ENCODE measurements at places on chromosomes 11 and 22.

GRCh38 chr11:103880968-103881367 is 155.5 kb upstream of the DDI1 start:
- no peak for DNase-seq

- no peak for DNase-seq
Observed at GRCh38 chr11:7079545-7080135, 9.2 kb upstream of the RBMXL2 start.

DNA sequence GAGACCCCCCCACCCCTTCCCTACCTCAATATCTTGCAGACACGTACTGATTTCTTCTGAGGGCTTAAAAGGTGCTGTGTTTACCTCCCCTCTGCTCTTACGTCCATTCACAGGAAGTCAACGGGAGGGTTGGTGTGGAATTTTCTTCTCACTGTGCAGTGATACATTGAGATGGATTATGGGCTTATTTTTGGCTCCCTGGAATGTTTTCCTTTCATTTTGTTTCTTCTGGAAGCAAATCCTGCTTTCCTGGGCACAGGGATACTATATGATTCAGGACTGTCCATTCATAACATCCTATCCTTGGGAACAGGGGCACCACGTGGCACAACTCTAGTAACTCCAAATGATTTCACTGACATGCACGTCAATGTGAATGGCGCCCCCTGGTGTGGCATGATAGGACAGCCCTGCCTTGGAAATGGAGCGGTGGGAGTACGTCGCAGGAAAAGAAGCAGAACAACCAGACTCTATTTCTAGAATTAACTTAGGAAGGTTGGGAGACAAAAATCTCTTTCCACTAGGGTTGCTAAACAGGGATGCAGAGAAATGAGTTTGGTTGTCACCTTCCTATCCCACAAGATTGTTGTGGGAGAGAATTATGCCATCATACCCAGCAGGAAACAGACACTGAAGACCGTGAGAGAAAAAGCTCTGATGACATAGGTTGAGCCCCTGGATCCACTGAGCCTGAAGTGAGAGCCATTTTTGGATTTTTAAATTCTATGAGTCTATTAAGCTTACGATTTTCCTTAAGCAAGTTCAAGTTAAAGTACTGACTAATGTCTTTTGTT is 146.5 kb upstream of the RAG2 start:
- peak; percentile 64 for DNase-seq

GRCh38 chr11:17423533-17424310 is 35.3 kb upstream of the KCNJ11 start:
- DNase-seq = no peak

GRCh38 chr11:107962181-107962580 is 33.9 kb downstream of the RAB39A start:
- DNase-seq = no peak

- no peak for DNase-seq
Observed at GRCh38 chr22:32628628-32629572, 154.3 kb downstream of the FBXO7 start.

DNA sequence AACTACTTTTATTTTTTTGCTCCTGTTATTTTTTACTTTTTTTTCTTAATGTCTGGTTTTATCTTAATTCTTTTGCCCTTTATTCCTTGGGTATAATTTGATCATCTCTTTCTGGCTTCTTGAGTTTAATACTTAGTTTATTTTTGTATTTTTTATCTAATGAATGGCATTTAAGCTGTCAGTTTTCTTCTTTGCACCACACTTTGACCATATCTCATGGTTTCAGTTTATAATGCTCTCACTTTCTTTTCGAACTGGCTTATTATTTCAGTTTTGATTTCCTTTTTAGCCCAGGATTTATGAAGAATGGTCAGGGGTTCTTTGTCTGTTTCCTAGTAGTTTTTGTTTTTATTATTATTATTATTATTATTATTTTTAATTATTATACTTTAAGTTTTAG is 48.3 kb downstream of the QSER1 start:
- DNase-seq = no peak

GRCh38 chr22:32854351-32854804 is 52.9 kb downstream of the TIMP3 start:
- no peak for DNase-seq

GRCh38 chr11:79185351-79185750 is 255.5 kb downstream of the TENM4 start:
- DNase-seq = no peak

DNA sequence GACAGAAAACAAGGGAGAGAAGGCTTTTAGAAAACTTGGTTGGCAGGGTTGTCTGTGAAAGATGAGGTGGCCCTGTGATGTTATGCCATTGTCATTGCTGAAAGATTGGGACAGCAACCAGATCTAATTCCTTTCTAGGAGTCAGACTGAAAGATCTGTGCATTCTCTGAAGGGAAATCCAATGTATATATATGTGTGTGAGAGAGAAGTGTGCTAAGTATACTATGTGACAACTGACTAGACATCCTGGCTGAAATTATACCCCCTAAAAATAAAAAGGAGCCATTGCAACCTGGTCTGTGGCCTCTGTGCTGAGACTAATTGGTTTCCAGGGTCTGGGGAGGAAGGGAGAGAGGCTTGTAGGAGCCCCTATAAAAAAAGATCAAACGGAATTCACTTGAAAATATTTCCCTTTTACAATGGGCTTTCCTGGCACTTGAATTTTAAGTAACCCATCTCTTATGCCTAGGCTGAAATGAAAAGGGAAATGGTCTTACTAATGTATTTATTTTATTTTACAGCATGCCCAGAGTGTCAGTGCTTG is 1.2 kb upstream of the MPPED2 start:
- no peak for DNase-seq

- no peak for DNase-seq
Observed at GRCh38 chr11:121575963-121576290, 123.2 kb upstream of the SORL1-AS1 start.

DNA sequence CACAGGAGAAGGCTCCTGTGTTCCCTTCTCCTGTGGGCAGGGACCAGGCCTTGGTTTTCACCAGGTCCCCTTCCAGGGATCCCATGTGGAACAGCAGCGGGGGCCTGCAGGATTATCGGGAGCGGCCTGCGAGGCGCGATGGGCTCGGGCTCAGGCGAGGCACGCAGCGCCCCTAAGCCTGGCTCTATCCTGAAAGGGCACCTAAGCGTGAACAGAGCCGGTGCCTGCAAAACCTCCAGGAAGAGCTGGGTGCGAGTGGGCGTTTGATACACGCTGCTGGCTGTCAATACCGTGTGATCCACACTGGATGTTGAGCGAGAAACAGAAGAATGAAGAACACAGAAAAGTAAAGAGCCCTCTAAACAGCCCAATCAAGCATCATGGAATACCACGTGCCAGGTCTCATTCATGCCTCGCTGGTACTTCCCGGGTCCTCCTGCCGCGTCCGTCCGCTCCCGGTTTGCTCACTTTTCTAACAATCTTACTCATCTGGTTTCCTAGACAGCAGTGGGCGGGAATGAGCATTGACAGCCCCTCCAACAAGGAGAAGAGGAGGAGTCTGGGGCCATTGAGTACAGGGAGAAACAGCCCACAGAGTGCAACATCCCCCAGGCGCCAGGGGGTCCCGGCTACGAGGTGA is 12.5 kb downstream of the OSBPL5 start:
- no peak for DNase-seq

- no peak for DNase-seq
Observed at GRCh38 chr11:59849129-59849528, 3.8 kb upstream of the CBLIF start.

- no peak for DNase-seq
Observed at GRCh38 chr11:74225565-74225964, 54.5 kb downstream of the PPME1 start.

DNA sequence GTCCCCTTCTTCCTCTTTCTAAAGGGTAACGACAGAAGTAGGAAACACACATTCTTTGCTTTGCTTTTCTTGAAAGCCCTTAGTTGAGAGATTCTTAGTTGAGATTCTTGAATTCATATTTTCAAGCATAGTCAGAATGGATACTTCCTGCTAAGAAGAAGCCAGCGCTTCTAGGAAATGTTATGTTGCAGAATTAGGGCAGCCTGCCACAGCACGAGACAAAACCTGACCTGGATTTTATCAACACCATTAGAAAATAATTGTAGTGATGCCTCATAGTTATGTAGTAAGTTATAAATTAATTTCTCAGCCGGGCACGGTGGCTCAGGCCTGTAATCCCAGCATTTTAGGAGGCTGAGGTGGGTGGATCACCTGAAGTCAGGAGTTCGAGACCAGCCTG is 37.9 kb upstream of the NUP160 start:
- no peak for DNase-seq

DNA sequence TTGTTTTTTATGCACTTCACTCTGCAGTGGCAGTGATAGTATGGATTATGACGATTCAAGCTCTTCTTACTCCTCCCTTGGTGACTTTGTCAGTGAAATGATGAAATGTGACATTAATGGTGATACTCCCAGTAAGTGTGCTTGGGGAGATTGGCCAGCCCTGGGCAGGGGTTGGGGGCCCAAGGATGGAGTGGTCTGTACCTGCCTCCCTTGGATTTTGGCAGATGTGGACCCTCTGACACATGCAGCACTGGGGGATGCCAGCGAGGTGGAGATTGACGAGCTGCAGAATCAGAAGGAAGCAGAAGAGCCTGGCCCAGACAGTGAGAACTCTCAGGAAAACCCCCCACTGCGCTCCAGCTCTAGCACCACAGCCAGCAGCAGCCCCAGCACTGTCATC is 14.2 kb downstream of the MADD start:
- no peak for DNase-seq

- peak; percentile 85 for DNase-seq
Observed at GRCh38 chr22:22357024-22357883, 112.7 kb downstream of the VPREB1 start.

GRCh38 chr11:85431319-85431718 is 195.8 kb downstream of the DLG2 start:
- DNase-seq = no peak

DNA sequence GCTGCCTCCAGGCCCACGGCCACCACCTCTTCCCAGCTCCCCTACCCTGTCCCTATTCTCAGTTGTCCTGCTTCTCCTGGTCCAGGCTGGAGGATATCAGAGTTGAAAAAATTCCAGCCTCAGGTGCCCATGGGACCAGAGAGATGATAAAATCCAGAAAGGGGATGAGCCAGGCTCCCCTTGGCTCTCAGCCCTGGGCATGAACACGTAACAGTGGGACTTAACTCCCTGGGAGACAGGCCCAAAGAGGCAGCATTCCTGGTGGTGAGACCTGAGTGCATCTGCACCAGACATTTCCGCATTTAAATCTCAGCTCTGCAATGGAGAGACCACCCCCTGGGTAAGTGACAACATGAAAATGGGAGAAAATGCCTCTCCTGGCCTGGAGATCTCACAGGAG is 10.4 kb upstream of the SLC39A13 start:
- no peak for DNase-seq

DNA sequence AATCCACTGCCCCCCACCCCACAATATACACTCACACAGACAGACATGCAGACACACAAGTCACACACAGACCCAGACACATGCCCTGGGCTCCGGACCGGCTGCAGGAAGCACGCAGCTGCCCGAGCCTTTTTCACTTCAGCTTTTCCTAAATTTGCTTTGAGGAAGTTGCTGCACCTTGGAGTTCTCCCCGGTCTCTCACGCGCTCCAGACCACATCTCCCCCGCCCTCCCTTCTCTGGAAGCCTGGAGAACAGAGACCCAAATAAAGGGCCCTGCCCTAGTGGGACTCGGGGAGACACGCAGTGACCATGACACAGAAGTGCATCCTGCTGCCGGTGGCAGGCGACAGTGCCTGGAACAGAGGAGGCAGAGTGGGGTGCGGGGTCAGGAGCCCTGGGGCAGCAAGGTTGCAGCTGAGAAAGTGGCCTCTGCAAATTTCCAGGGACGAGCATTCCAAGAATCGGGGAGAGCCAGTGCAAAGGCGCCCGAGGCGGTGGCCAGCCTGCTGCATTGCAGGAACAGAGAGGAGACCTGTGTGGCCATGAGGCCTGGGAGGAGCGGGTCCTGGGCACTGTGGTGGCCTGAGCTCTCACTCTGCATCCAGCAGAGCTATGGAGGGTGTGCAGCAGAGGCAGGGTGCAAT is 19.1 kb downstream of the RPL3 start:
- DNase-seq = peak; percentile 40

- DNase-seq = peak; percentile 69
Observed at GRCh38 chr11:77047007-77047927, 13.1 kb downstream of the B3GNT6 start.

GRCh38 chr11:23403210-23404185 is 543.2 kb upstream of the CCDC179 start:
- no peak for DNase-seq

GRCh38 chr11:94325681-94326080 is 21.3 kb downstream of the IZUMO1R start:
- DNase-seq = no peak

DNA sequence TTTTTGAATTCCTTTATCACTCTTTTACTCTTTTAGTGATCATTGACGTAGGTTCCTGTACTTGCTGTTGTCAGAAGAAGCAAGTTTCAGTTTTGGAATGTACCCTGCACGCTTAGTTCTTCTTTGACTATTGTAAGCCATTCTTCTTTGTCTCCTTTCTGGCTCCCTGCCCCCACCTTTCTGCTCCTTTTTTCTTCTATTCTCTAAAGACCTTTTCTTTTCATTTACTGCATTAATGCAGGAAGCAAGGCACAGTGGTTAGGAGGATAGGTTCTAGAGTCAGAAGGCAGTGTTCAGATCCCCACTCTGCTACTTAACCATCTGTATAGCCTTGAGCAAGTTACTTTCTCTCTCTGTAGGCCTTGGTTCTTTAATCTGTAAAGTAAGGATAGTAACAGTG is 33.7 kb upstream of the RAG2 start:
- no peak for DNase-seq

- DNase-seq = no peak
Observed at GRCh38 chr22:46269564-46269963, 1.8 kb downstream of the TTC38 start.

DNA sequence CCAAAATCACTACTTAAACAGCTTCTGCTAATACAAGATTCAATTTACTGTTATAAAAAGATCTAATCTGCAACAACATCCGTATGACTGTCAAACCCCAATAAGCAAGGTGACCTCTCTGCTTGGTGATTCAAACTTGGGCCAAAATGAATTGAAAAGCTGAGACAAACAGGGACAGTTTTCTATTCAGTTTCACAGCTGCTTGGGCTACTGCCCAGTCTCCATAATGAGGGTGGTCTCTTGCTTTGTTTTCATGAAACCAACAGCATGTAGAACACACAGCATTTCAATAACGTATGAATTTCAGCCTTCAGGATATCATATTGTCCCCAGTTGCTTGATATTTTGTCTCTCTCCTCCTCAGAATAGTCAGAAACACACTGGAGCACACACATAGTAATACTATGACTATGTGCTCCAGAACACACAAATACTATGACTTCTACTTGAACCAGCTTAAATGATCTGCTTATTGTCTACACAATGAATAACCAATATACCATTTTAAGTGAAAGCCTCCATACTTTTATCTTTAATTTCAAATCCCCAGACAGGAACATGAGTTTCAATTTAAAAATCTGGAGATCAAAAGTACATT is 285.0 kb downstream of the TTC28 start:
- no peak for DNase-seq

- no peak for DNase-seq
Observed at GRCh38 chr11:6719576-6719975, 36.4 kb upstream of the MRPL17 start.

GRCh38 chr11:65109231-65110198 is 2.2 kb upstream of the TM7SF2 start:
- no peak for DNase-seq
